ENCODE measurements at places on chromosomes 1 and 21.
A peak's percentile ranks its signal among the peaks of the same experiment; 100 is the strongest.

DNA sequence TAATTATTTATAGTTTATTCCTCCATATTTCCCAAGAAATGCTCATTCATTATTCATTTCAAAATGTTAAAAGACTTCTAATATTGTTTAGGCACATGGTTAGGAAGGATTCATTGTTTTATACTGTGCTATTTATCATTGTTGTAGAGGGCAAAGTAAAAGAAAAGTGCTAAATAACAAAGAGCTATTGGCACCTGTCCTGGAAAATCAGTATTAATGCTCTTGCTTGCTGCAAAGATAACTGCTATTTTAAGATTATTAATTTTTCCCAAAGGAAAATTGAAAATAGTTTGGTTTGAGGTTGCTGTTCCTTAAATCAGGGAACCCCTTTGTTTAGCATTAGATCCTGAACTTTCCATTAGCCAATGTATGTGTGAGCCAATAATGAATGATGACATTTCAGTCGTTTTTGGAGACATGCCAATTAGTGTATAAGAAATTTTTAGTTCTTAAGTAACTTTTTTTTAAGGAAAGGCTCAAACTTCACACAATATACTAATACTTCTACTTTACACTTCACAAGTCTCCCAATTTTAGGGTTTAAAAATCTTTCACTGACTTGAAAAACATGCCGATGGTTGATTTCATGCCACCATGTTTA, 39.9 kb downstream of the EPB41 start:
- no peak for DNase-seq

GRCh38 chr1:66247415-66248208, 286.3 kb upstream of the SGIP1 start:
- DNase-seq, result no peak

- DNase-seq, result no peak
Measured at GRCh38 chr21:38312822-38313221, 56.0 kb downstream of the KCNJ15 start.

DNA sequence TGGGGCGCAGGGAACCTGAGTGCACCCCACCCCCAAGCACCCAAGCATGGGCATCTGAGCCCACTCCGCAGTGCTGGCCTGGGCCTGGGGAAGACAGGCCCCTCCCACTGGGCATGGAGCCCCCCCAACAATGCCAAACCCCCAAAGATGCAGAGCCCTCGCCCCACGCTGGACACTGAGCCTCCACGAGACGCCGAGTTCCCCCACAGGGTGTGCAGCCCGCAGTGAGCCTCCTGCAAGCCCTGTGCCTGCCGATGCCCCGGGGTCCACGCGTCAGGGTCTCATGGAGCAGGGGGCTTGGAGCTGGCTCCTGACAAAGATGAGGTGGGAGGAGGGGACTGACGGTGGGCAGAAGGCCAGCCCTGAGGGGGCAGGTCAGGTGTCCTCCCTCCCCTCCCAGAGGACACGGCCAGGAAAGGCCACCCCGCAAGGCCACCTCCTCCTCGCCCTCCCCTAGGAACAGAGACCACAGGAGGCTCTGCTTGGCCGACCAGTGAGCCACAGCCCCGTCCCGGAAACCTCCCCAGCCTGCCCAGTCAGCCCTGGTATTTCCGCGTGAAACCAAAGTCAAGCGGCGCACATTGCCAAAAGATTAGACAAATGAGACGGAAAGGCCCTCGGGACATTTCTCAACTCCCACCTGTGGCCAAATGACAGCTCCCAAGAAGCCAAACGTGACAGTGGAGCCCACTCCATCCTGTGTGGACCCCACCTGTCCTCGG, 33.4 kb downstream of the MEGF6 start:
- no peak for DNase-seq

DNA sequence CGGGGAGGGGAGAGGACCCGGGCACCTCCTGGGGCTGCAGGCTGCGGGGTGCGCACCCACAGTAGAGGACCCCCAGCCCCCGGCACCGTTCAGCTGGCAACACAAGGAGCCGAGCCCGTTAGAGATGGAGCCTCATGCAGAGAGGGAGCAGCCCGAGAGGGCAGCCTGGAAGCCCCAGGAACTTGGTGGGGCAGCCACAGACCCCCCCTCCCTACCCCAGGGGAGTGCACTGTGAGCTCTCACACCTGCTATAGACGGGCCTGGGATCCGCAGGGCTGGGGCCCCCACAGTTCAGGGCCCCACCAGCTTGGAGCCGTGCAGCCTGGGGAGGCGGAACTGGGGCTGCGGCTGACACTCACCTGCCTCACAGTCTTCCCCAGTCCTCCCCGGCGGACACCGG, 47.0 kb downstream of the ARHGEF16 start:
- no peak for DNase-seq

DNA sequence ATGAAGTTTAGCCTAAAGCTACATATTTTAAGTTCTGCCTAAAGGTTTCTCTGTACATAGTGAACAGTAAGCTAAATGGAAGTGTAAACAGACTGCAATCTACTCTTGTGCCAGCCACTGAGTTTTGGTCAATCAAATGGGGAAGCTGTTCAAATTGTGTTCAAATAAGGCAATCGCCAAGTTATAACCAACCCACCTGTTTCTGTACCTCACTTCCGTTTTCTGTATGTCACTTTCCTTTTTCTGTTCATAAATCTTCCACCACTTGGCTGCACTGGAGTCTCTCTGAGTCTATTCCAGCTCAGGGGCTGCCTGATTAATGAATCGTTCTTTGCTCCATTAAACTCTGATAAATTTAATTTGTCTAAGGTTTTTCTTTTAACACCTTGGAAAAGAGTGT, 10.8 kb upstream of the THEM4 start:
- peak; percentile 3 for DNase-seq

GRCh38 chr1:176896216-176896615, 268.3 kb downstream of the ASTN1 start:
- DNase-seq, result no peak

DNA sequence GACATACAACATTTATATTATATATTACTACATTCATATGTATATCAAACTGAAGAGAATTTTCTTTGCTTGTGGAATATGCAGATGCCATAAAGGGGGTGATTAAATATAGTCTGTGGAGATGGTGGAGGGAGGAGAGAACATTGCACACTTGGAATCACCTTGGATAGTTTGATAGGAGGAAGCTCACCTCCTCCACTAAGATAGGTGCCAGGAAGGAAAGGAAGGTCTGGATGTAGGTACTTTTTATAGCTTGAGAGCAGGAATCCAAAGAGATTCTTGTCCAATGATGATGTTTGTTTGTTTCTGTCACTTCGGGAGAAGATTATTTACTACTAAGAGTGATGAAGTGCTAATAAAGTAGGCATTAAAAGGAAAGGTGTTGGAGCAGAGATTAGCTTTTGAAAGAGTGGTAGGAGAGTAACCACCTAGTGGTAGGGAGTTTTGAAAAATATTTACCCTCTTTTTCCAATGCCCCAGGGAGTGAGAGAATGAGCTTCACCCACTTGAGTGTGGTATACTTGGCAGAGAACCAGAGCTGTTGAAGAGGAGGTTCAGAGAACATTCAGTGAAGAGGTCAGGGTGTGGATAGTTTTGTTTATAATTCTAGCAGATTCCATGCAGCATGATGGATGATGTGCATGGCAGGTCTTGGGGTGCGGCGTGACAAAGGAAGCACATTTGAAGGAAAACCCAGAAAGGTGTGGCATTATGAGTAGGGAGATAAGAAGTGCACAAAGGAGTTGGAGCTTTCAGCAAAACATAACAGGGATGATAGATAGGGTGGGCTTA, 145.0 kb downstream of the PATJ start:
- no peak for DNase-seq

- DNase-seq, result no peak
Measured at GRCh38 chr1:201763455-201764140, 65.4 kb upstream of the IPO9 start.

DNA sequence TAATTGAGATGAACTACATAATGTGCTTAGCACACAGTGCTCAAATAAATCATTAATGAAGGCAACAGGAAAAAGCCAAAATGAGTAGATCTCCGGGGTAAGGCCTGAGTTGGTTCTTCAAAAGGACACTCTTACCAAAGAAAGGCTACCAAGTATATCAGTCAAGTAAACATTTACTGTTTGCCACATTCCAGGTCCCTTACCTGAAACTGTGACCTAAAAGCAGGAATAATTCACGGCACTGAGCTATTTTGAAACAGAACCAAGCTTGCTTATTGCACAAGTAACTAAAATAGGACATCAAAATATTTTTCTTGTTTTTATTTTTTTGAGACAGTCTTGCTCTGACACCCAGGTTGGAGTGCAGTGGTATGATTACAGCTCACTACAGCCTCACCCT, 2.0 kb upstream of the PITHD1 start:
- no peak for DNase-seq

DNA sequence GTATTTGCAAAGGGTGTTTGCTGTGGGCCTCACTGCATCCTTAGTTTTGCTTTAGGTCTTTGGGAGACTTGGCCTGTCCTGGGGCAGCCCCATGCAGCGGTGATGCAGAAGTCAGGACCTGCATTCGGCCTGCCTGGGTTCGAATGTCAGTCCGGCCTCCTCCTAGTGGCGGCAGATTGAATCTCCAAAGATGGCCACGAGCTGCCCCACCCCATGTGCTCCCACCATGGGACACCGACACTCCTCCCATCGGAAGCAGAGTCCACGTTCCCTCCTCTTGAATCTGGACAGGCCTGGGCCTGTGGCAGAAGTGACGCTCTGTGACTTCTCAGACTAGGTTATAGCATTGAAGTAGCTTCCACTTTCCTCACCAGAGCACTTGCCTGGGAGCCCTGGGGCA, 16.3 kb upstream of the NPPB start:
- no peak for DNase-seq

DNA sequence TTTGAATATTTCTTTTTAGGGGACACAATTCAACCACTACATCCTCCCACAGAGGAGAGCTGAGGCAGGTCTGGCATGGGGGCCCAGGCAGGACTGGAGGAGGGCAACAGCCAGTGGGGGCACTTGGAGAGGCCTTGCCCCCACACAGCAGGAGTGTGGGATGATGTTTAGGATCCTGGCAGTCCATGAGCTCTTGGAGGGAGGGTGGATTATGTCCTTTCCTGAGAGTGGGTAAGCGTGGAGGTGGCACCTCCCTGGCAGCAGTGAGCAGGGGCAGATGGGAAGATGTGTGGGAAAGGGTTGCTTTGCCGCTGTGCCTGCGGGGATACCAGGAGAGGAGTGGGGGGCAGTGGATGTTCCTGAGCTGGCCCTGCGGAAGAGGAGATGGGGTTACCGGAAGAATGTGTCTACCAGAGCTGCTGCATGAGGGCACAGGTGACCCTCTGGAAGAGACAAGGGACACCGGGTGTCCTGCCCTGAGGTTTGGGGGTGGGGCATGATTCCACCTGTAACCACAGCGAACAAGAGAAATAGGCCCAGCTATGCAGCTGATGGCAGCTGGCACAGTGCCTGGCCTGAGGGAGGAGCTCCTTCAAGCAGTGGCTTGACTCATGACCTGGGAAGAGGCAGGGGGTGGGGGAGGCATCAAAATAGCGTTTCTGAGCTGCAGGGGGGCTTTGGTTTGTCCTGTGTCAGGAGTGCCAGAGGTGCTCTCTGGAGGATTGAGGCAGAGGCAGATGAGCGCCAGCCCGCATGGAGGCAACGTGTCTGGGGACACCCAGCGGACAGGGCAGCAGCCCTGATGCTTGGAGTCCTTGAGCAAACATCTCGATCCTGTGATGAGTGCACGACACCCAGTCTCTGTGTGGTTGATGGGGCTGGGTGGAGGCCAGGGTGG, 123.9 kb upstream of the TMPRSS2 start:
- no peak for DNase-seq

DNA sequence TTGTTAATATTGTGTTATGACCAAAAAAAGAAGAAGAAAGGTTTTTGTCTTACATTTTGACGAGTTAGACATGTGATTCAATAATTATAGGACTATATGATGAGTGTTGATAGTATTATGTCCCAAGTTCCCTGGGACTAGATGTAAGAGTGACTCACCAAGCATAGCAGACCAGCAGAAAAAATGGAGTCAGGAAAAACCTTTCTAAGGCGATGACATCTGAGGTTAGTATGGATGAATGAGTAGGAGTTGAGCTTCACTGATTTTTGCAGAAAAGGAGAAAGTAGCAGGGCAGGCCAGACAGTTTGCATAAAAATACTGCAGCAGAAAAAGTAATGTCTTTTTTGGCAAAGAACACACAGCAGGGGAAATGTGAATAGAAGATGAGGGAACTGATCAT, 1041.3 kb upstream of the ADGRL4 start:
- DNase-seq, result no peak

- no peak for DNase-seq
Measured at GRCh38 chr1:2214541-2215241, 13.4 kb upstream of the SKI start.

- no peak for DNase-seq
Measured at GRCh38 chr1:236524895-236525184, 1.1 kb downstream of the LGALS8 start.

DNA sequence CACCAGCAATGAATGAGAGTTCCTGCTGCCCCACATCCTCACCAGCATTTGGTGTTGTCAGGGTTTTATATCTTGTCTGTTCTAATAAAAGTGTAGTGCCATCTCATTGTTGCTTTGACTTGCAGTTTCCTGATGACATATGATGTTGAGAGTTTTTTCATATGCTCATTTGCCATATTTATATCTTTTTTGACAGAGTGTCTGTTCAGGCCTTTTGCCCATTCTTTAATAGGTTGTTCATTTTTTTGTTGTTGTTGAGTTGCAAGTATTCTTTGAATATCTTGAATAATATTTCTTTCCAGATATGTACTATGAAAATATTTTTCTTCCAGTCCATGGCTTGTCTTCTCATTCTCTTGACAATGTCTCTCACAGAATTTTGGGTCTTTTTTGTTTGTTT, 111.7 kb upstream of the KCNJ15 start:
- DNase-seq, result no peak

- no peak for DNase-seq
Measured at GRCh38 chr1:22210176-22210575, 67.3 kb upstream of the WNT4 start.

DNA sequence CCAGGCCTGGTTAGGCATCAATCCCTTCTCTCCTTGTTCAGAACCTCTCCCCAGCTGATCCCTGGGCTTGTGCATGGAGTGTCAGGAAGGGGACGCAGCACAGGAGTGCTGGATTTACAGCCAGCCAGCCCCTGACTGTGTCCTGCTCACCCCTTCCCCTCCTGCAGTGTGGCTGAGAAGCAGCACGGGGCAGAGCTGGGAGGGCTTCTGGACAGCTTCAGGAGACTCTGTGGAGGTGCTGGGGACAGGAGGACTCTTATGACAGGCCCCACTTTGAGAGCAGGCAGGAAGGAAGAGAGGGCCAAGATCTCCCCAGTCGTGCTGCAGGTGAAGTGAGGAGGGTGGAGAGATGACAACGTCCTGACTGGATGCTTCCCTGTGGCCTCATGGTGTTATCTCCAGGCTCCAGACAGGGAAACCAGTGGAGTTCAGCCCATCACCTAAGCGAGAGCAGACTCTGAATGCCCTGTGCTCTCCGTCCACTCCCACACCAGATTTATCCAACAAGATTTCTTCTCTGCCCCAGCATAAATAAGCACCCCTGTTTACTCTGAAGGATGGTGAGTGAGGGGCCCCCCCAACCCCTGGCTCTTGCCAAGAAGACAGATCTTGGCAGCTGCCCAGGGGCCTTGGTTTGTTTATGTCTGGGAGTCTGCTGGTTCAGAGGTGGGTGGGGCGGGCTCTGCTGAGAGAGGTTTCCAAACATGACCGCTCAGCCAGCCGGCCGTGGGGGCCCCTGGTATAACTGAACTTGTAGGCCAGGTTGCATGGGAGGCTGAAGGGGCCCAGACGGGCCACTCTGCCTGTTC, 21.3 kb downstream of the TMCC2 start:
- no peak for DNase-seq

GRCh38 chr1:178122283-178122682, 28.4 kb downstream of the RASAL2 start:
- DNase-seq, result no peak
